Bone marrow (tissue), 2 donors: ENCODE measurements at places on chromosomes 3 and 15.

DNA sequence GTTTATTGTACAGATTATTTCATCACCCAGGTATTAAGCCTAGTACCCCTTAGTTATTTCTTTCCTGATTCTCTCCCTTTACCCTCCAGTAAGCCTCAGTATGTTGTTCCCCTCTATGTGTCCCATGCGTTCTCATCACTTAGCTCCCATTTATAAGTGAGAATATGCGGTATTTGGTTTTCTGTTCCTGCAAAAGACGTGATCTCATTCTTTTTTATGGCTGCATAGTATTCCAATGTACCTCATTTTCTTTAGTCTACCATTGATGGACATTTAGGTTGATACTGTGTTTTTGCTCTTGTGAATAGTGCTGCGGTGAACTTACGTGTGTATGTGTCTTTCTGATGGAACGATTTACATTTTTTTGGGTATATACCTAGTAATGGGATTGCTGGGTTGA lies 36.7 kb downstream of the CEP63 start:
- DNase-seq = no peak

GRCh38 chr3:84600703-84601225 lies 358.0 kb upstream of the CADM2 start:
- DNase-seq = no peak

DNA sequence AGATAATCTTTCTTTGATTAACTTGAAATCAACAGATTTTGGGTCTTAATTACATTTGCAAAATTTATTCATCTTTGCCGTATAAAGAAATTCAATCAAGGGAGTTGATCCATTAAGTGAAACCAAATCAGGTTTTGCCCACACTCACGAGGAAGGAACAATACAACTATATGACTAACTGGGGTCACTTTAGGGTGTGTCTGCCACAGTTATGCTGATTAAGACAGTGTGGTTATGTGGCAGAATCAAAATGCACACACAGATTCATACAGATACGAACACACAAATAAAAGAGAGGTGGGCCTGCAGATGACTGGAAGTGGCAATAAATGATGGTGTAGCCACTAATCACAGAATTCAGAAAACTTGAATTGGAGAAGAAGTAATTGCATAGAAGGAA lies 543.5 kb downstream of the GABRG3 start:
- DNase-seq = no peak

DNA sequence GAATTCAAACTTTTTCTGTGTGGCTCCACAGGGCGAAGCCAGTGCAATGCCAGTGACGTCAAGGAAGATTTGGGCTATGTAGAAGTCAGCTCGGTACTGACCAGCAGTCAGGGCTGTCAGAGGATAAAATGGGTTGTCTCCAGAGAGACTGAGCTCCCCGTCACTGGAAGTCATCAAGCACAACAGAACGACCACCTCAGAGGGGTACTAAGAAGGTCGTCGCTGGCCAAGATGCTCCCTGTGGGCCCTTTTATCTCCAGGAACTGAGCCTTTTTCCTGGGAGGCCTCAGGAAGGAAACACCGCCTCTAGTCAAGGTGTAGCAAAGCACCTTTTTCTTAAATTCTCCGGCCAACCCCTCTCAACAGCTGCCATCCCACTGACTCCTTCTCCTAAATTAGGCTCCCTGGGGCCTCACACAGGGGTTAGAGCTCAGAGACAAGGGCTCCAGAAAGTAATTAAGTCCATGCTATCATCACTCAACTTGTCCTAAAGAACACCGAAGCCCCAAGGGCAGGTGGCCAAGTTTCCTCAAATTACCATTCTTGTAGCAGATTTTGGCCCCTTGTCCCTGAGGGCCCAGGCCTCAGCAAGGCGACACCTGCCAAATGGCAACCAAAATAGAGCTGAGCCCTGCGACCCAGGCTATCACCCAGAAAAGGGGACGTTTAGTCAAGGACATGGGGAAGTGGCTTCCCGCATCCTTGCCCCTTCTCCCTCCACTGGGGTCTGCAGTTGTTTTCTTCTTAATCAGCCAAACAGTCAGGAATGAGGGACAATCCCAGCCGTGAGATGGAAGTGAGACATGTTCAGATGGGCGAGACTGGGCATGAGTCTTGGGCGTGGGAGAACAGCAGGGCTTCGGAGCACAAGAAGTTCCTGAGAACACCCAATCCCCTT lies 48.0 kb downstream of the SSUH2 start:
- no peak for DNase-seq

DNA sequence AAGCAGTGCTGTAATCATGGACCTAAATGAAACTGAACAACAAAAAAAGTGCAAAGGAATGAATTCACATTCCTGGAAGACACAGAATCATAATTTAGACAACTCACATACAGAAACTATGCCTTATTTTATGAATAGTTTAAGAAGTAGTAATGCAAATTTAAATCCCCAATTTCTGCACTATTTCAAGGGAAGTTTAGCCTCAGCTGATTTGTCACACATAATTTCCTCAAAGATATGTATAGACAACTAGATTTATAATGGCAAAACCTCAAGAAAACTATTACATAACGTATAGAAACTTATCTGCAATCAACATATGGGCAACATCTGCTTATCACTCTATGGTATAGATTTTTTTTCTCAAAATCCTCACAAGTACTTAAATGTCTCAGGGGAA lies 7.8 kb upstream of the PTX3 start:
- DNase-seq = no peak
